ENCODE measurements at places on chromosomes 3 and 15. TPM values are rescaled to one million over a fixed set of nuclear protein-coding genes. Genes with fewer than 3 reads are reported as not detected.

GPR156 gene
- 0.07 TPM for total RNA-seq

FANCD2OS gene
- total RNA-seq: not detected

KCNMB3 gene
- 1.4 TPM for total RNA-seq

HGD gene
- 0.20 TPM for total RNA-seq

AP3S2 gene
- total RNA-seq: 18.3 TPM

LEKR1 gene
- total RNA-seq: not detected
